GM23338 (cell line): ENCODE measurements at places on chromosomes 6 and 20.

DNA sequence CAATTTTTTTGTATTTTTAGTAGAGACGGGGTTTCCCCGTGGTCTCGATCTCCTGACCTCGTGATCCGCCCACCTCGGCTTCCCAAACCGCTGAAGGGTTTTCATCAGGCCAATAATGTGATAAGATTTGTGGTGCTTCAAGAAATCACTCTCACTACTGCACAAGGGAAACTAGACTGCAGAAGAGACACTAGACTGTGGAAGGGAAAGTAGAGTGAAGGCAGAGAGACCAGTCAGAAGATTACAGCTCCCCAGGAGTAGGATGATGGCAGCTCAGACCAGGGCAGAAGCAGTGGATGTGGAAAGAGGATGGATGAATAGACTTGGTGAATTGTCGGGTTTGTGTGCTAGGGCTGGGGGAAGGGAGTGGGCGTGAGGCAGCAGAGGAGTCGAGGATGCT lies 48.0 kb upstream of the GTSF1L start:
- no peak for DNase-seq
- H3K27me3 ChIP-seq, result no peaks in the 10 kb centered on the region
- no peak overlapping the region for H3K4me3 ChIP-seq
- H3K4me1 ChIP-seq, result no peaks in the 10 kb centered on the region

DNA sequence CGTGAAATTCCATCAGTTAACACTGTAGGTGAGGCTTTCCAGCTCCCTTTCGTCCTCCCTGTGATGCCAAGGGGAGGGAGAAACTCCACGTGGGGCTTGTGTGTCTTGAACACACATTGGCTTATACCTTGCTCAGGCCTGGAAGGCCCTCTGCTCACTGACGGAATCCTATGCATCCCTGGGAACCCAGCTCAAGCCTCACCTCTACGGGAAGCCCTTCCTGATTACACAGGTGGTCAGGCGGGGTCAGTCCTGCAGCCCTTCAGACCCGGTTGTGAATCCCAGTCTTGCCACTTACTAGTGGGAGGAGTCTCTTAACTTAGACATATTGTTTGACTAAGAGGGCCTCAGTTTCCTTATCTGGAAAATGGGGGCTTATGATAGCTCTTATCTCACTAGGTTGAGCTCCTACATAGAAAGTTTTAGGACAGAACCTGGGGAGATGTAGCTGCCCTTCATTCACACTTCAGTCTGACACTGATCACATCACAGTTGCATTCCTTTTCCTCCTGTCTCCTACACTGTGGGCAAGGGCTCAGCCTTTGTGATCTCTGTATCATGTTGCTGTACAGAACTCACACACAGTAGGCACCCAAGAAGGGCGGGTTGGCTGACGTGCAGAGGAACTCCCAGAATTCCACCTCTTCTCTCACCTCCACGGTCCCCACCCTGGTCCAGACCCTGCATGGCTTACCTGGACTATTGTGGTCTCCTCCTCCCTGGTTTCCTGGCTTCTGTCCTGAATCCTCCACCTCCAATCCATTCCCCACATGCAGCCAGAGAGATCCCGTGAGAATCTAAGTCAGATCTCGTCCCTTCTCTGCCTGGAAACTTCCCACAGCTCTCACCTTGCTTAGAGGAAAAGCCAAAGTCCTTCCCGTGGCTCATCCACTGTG lies 129.6 kb downstream of the CEBPB start:
- H3K36me3 ChIP-seq, result no peaks in the 10 kb centered on the region
- H3K4me3 ChIP-seq, result no peak overlapping the region
- DNase-seq, result no peak
- H3K4me1 ChIP-seq, result peaks cover 5% of the 10 kb centered on the region; the same call in 1 of the 2 replicates

GRCh38 chr6:53734473-53735299 lies 60.1 kb upstream of the LRRC1 start:
- H3K36me3 ChIP-seq, result no peaks in the 10 kb centered on the region
- H3K27ac ChIP-seq, result no peak overlapping the region
- H3K4me3 ChIP-seq, result no peak overlapping the region

DNA sequence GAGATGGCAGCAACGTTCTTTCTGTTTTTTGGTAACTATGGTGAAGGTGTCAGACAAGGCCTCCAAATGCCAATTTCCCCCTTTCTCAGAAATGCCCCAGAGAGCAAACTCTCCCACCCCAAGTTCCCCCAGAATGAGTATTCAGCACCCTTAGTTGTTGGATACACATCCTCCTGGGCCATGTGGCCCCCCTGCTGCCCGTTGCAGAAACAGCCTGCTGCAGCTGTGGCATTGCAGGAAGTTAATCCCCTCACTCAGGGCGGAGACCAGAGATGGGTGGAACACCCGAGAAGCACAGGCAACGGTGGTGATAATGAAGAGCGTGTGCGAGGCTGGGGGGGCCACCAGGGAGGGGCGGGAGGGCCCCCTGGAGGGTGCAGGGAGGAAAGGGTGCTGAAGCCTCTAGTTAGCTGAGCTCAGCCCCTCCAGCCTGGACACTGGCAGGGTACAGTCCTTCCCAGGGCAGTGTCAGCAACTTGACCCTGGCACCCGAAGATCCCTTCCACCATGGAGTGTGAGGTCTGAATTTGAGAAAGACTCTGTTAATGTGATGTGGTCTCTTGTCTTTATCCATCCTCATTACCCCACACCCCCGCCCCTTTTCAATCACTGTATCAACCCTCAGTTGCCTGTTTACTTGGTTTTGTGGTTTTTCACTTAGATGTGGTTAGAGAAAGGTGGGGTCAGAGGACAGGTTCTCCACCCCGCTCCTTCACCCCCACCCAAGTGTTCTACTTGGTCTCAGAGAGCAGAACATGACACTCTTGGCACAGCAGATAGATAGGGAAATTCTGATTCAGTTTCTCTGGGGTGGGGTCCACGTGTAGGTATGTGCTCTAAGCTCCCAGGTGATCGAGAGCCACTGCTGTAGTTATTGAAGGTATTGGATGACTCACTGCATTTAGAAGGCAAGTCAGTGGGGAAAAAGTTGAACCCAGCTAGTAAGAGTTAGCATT lies 208.8 kb upstream of the SUPT3H start:
- no peaks in the 10 kb centered on the region for H3K27me3 ChIP-seq
- H3K4me1 ChIP-seq, result peaks cover 4% of the 10 kb centered on the region
- no peak overlapping the region for H3K4me3 ChIP-seq
- H3K36me3 ChIP-seq, result no peaks in the 10 kb centered on the region

GRCh38 chr6:29974901-29975560 lies 32.7 kb downstream of the HLA-A start:
- H3K4me3 ChIP-seq, result peak overlapping the region; percentile 48
- no peak overlapping the region for H3K27ac ChIP-seq
- peaks cover 72% of the 10 kb centered on the region for H3K27me3 ChIP-seq
- peak; percentile 51 for DNase-seq
- peaks cover 17% of the 10 kb centered on the region for H3K4me1 ChIP-seq

- H3K27me3 ChIP-seq, result peaks cover 50% of the 10 kb centered on the region
- H3K27ac ChIP-seq, result no peak overlapping the region
- no peak overlapping the region for H3K4me3 ChIP-seq
- no peak for DNase-seq
These were observed 33.2 kb downstream of the ADA start for GRCh38 chr20:44618318-44618731.
